Uterine smooth muscle cell (primary cell): ENCODE measurements at places on chromosomes 11 and 22. TPM values are rescaled to one million over a fixed set of nuclear protein-coding genes. Genes with fewer than 3 reads are reported as not detected.

GAS2L1 gene
- total RNA-seq: 8.7 and 12.6 TPM in 2 replicates

MUC6 gene
- not detected in 2 replicates for total RNA-seq

PATE4 gene
- not detected in 2 replicates for total RNA-seq

SOX10 gene
- not detected in 2 replicates for total RNA-seq

ZNF74 gene
- total RNA-seq: 10.3 and 13.5 TPM in 2 replicates

CAPN5 gene
- 13.5 and 17.5 TPM in 2 replicates for total RNA-seq

RPL3 gene
- total RNA-seq: 2,760 and 3,323 TPM in 2 replicates

SCGB1C1 gene
- not detected in 2 replicates for total RNA-seq

KRTAP5-11 gene
- total RNA-seq: not detected in 2 replicates

RAC2 gene
- total RNA-seq: 4.0 and 7.7 TPM in 2 replicates

UPK3A gene
- total RNA-seq: not detected in 2 replicates
